ENCODE measurements at places on chromosomes 16 and 17. TPM values are rescaled to one million over a fixed set of nuclear protein-coding genes. Genes with fewer than 3 reads are reported as not detected.
A peak's percentile ranks its signal among the peaks of the same experiment; 100 is the strongest.

DNA sequence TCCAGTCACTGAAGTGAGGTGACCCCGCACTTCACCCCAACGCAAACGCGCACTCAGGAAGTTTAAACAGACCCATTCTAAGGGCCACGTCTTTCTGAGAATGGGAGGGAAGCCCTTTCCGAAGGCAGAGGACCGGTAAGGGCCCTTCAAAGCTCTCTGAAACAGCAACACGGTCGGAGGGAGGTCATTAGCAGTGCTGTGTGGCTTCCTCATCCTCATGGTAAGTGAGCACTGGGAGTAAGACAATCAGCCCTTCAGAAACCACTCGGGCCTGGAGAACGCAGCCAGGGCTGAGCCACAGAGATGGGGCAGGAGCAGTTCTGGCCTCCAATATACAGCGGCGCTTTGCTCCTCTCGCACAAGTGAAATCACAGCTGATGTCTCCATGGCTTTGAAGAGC is 23.7 kb downstream of the SRL start:
- DNase-seq = no peak

Gene ARL5C
- not detected for total RNA-seq

Gene BOLA2B
- total RNA-seq = 295 TPM

Gene E4F1
- 10.3 TPM for total RNA-seq

GRCh38 chr17:47603830-47604597 is 45.7 kb upstream of the KPNB1 start:
- no peak for DNase-seq

- DNase-seq = no peak
These were observed 9.1 kb downstream of the RCVRN start for GRCh38 chr17:9895923-9896322.

Gene CRYBA1
- not detected for total RNA-seq

- DNase-seq = no peak
These were observed at the start of gene KRT31 for GRCh38 chr17:41396996-41397660. Gene KRT31, minus strand, starts transcription at chr17:41397608. Its CDS starts 69 bp downstream, at chr17:41397539.

GRCh38 chr17:80413771-80414507 is 1.0 kb upstream of the ENDOV start:
- DNase-seq = no peak

DNA sequence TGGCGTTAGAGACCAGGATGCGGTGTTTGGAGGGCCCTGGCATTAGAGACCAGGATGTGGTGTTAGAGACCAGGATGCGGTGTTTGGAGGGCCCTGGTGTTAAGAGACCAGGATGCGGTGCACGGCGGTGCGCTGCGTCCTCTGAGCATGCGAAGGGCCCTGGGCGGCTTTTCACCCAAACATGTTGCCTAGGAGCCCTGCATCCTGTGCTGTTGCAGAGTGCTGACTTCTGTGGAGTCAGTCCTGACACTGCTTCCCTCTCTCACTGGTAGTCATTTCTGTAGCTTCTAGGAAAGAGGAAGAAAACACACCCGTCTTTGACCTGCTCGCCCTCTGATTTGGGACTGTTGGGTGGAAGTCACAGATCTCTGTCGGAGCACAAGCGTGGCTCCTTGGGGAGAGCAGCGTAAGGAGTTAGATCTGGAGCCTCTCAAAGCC is 141.2 kb downstream of the LAT start:
- no peak for DNase-seq

DNA sequence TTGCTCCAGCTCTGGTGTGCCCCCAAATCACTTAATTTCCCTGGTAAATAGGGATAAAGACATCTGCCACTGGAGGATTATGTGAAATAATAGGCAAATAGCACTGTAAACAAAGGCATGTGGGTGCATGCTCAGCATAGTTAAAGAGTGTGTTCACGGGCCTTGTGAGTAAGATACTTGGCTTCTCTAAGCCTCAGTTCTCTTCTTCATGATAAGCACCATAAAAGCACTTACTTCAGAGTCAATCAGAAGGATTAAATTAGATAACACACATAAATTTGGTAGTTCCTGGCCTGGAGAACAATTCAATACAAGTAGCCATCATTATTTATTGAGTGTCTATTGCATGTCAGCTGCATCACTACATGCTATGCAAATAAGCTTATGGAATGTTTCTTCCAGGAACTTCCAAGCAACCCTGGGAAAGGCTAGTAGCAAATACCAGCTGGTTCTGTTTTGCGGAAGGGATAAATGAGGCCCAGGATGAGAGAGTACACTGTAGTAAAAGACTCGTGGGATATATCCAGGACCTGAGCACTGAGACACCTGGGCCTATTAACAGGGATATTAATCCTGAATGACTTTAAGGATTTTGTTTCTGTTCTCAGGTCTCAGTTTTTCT is 14.5 kb downstream of the CCL11 start:
- no peak for DNase-seq

GRCh38 chr16:48099455-48099854 is 56.3 kb downstream of the ABCC12 start:
- no peak for DNase-seq

DNA sequence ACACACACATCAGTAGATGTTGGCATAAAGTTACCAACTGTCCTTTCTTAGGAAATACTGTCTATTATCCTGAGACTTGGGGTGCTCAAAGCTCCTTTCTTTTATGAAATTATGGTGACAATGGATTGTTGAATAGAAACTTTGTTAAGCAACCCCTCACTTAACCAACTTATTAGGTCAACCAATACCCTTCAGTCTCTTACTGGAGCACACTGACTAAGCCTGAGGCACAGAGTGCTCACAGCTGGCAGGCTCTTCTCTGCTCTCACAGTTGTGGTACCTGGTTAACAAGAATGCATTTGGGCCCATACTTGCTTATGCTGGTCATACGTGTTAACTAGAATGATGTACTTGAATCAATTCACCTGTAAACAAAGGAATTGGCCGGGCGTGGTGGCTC is 24.8 kb downstream of the CD300LF start:
- no peak for DNase-seq

DNA sequence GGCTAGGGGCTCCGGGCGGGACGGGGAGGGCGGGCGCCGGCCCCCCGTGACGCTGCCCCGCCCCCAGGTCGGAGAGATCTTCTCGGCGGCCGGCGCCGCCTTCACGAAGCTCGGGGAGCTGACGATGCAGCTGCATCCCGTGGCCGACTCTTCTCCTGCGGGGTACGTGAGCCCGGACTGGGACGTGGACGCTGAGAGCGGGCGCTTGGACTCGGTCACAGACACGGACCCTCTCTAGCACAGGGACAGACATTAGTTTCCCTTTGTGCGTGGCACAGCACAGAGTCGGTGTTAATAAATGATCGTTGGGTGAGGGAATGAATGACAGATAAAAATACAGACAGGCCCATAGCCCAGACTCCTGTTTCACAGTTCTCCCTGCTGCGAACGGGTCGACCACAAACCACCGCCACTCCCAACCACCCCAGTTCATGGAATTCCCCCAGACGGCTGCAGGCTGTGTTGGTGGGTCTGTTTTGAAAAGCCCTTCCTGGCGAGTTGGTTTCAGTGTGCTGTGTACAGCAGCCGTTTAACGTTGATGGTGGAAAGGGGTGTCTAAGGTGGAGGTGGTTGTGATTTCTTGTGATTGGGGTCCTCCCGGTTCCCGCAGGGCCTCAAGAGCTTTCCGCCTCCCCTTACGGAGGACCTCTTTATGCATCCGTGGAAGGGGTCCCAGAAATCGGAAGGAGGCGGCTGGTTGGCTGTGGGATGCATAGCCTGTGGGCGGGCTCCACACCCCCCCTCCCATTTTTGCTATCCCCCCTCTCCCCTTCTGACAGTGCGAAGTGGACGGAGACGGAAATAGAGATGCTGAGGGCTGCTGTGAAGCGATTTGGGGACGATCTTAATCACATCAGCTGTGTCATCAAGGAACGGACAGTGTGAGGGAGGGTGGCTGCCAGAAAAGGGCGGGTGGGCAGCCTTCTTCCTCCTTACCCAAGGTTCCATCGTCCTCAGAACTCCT is 2.9 kb downstream of the RNASEK start:
- no peak for DNase-seq

DNA sequence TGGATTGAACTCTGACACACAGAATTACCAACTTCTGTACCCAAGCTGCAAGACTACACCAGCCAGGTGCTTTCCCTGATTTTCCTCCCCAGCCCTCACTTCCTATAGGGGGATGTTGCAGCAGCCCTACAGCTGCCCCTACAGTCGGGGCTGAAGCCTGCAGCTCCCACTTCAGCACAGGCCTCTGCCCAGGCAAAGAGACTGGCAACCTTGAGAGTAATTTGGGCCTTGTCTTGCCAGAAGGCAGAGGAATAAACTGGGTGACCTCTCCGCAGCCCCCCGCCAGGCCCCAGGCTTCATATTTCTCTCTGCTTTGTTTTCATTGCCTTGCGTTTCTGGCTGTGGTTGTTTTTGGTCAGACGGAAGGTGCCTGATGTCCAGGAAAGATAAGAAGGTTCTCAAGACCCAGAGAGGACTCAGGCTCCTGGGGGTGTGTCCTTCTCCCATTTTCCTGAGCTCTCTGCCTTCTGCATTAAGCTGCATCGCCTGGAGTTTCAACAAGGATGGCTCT is 32.0 kb downstream of the SLC6A4 start:
- no peak for DNase-seq

DNA sequence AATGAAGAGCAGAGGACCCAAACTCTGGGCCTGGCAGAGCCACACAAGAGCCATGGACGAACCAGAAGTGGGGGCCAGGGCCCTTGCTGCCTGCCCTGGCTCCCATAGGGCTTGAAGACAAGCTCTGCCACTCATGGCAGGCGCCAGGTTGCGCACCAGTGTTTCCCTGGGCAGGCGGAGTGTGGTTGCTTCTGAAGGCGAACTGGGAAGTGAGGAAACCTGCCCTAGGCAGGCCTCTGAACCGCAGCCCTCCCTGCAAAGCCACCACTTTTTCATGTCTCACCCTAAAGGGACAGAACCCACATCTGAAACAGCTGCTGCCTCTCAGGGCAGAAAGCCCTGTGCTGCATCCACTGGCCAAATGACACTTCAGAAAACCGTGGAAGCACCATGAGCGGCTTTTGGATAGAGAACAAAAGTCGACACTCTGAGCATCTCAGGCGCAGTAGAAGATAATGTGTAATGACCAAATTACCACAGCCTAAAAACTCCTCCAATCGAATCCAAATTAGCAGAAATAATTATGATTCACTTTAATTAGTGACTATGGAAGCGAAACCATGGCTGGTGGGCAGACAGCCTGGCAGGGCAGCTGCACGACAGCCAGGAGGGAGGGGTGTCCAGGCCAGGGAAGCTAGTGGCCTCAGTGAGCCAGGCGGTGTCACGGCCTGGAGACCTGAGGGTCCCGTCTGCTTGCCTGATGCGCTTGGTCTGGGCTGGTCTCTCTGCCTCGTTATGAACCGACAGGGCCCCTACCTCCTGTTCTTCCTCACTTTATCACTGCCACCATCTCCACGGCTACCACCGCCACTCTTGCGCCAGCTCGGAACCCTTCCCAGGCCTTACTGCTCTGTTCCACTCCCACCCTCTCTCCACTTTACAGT is 59.1 kb downstream of the PRMT7 start:
- no peak for DNase-seq

DNA sequence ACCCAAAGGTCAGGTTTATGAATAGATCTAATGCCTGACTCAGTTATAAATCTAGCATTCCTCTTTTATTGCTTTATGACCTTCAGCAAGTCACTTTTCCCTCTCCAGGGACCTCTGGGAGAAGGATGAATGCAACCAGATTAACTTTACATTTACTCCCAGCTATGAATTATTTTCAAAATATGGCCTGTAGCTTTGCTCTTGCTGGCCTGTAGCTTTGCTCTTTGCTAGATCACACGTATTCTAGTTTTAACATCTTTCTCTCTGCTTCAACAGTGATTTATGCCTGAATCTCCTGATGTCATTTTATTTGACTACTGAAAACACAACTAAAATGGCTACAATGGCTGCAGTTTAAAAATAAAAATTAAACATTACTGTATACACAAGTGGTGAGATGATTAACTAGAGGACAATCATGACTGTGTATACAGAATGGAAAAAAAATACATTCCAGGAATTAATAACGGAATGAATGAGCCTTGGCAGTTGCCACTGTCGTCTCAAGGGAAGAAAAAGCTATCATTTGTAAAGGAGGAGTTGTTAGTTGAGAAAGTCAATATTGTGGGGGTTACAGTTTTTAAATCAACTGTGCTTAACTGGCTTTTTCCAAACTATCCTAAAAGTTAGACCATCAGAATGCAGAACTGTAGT is 434.5 kb upstream of the GOT2 start:
- DNase-seq = no peak

- DNase-seq = no peak
These were observed 193.2 kb upstream of the MYOCD start for GRCh38 chr17:12472252-12473173.

GRCh38 chr16:20940871-20941635 is 40.5 kb downstream of the LYRM1 start:
- DNase-seq = no peak

GRCh38 chr17:17381446-17382064 is 78.4 kb downstream of the NT5M start:
- DNase-seq = peak; percentile 34

Gene BCAR1
- total RNA-seq = 35.9 TPM

GRCh38 chr17:79340333-79341221 is 266.0 kb downstream of the ENGASE start:
- DNase-seq = no peak

Gene SLC16A11
- total RNA-seq = not detected
